ENCODE measurements at places on chromosomes 6 and 20.

- DNase-seq = no peak
These were observed 106.4 kb upstream of the PTPN1 start for GRCh38 chr20:50403565-50404418.

DNA sequence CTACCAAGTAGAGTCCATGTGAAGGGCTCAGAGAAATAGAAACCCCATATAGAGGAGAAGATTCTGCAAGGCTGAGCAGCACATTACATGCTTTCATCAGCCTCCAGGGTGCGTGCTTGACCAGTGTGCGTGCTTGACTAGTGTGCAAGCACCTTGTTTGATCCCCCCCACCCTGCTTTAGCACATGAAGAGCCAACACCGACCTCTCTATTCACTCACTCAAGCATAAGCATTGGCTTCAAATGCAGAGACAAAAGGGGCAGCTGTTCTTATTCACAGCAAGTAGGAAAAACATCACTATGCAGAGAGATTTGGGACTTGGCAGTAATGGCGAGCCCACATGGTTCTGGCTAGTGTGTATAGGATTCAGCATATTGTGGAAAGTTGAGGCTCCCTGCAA is 278.7 kb upstream of the RNF217 start:
- DNase-seq = no peak

DNA sequence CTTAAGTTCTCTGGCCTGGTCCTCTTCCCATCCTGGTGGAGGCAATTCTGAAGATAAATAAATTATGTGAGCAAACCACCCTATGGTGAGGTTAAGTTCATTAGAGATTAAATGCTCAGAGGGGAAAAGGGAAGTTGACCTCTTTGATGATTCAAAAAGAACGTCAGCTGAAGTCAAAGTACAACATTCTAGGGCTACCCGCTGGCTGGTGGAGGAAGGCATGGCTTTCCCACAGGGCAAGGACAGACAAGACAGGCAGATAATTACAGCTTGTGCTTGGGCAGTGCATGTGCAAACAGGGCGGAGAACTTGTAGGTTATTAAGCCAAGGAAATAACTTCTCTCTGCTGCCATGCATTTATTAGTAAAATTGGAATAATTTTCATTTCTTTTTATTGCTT is 91.0 kb upstream of the SLC24A3 start:
- no peak for DNase-seq

DNA sequence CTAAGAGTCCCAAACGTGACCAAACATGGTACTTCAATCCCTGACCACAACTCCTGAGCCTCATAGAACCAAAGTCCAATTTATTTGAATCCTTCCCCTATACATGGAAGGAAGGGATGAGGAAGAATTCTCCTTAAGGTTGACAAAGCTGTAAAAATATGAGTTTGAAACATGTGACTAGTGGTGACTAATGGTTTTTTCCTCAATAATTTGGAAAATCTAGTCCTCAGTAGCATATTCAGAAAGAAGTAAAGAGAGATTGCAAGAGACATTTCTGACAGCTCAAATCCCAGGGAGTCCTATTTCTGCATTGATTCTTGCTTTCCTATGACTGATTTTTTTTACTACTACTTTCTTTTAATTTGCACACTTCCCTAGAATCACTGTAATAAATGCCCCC is 443.7 kb downstream of the FRK start:
- no peak for DNase-seq

DNA sequence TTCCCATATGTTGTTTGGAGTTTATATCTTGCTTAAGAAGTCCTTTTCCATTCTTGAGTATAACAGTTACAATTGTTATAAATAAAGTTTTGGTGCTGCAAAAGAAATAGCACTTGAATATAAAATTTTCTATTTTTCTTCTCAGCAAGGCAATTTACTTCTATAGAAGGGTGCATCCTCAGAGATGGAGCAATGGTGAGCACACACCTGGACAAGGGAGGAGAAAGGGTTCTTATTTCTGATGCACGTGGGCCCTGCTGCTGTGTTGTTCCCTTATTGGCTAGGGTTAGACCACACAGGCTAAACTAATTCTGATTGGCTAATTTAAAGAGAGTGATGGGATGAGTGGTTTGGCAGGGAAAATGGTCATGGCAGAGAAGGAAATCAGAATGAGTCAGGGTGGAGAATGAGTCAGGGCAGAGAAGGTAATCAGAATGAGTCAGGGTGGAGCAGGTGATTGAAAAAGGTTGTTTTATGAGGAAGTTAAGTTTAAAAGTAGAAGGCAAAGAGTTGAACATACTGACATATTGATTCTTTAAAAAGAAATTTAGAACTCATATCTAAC is 38.0 kb downstream of the CST8 start:
- DNase-seq = no peak

DNA sequence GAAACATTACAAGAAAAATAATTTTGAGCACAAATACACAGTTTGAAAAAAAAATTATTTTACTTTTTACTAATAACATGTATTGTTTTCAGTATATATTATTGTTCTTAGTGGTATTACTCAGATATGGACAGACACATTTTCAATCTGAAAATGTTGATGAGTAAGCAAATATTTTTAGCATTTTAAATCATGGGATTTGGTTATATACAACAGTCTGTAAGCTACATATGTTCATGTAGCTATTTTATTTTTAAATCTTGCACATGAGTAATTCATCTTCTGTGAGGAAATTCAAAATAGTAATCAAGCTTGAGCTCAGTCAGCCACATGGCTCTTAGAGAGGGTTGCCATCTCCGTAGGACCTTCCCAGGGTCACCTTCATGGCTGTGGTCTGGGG is 471.9 kb downstream of the QKI start:
- DNase-seq = no peak

DNA sequence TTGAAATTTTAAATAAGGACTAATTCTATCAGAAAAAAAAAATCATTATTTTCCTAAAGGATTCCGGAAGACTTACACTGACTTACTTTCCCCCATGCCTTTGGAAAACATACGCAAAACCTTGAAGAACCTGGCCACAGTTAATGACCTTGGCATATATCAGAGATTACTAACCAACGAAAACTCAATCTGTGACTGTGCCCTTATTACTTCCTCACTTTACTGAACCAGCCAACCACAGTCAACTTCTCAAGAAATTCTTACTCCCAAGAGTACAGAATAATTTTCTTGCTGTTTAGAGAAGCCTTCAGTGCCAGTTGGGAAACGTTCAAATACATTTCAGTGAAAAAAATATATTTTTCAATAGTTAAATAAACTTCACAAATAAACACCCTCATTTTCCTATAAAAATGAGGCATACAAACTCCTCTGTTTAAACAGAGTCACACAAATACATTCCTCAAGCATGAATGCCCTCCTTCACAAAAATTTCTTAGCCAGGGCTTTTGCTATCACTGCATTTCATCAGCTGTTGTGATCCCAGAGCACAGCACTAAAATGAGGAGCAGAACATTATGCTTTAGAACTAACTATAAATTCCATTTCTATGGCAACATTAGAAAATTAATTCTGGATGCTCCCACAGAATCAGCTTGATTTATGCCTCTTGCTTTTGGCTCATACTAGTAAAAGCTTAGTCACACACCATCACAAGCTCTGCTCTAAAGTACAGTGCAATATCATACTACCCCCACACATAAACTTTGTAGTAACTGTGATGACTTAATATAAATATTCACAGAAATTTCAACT is 117.6 kb downstream of the DST start:
- DNase-seq = no peak

GRCh38 chr6:143062551-143062950 is 1.9 kb downstream of the AIG1 start:
- DNase-seq = no peak

DNA sequence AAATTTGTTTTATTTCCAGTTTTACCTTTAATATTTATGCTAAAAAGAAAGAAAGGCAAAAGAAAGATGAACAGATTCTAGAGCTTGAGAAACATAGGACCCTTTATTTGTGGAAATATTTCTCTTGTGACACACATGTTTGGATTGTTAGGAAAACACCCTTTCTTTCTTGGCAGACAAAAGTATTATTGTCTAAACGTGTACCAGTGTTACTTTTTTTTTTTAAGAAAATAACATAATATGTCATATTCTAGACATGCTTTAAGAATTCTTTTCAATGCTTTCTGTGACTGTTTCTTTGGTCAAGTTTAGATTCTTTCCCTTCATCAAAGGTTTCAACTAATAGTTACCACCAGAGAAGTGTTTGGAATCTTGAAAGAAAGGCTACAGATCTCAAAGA is 183.4 kb upstream of the CNR1 start:
- DNase-seq = no peak

DNA sequence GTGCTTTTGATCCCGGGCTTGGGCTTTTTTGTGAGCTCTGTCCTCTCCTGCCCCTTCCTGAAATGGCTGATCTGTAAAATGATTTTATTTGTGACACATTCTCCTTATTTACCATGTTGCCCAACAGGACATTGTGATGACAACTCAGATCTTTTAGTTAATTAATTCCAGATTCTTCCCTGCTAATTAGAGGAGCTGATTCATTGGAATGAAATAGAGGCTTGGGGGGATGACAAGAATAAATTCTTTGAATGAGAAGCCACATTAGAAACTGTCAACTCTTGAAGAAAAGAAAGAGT is 26.1 kb upstream of the GABRR1 start:
- DNase-seq = no peak

DNA sequence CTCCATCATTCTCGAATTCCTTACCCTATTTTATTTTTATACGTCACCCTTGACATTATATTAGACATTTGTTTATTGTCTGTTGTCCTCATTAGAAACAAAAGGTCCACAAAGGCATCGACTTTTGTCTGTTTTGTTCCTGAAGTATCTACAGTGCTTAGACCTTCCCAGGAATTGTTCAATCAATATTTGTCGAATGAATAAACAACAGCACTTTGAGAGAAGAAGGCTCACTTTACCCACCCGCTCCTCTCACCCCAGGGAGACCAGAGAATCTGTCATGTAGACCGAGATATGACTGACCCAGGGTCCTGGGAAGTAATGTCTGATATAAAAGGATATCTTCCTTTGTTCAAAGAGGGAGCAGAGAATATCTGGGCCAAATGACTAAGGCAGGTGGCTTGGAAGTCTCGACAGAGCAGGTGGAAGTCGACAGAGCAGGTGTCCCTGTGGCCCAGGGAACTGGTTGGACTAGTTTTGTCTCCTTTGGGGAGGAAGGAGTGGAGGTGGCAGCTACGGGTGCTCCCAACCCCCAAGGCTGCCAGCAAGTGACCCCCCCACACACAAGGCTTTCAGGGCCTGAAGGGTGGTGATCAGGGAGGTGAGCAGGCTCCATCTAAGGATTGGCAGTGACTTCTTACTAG is 14.8 kb upstream of the CHMP4B start:
- DNase-seq = no peak

Data from stimulated activated CD8-positive, alpha-beta memory T cell treated with anti-CD3 and anti-CD28 coated beads, Interleukin-4, amount 100 ng/mL, for 4 hours (primary cell).